ENCODE measurements at places on chromosomes 6 and 20. TPM values are rescaled to one million over a fixed set of nuclear protein-coding genes. Genes with fewer than 3 reads are reported as not detected.

Gene LPA
- polyA plus RNA-seq = not detected

DNA sequence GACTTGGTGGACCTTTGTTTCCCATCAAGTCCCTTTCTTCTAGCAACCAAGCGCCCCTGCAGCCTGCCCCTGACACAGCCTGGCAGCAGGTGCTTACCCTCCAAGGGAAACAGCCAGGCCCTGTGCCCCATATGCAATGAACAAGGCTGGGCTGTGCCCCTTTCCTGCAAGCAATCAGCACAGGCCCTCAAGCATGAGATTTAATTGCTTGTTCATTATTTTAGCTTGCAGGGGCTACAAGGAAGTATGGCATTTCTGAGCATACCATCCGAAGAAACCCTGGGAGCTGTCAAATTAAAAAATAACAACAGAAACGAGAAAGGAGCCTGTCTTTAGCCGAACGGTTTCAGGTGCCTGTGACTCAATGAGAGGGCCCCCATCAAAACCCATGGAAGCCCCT lies 522.9 kb upstream of the ARID1B start:
- DNase-seq = no peak

GRCh38 chr6:151914484-151914883 lies 107.0 kb downstream of the ESR1 start:
- peak; percentile 8 for DNase-seq

- peak; percentile 91 for DNase-seq
Measured at GRCh38 chr6:44234101-44235025, 11.0 kb downstream of the SLC29A1 start.

DNA sequence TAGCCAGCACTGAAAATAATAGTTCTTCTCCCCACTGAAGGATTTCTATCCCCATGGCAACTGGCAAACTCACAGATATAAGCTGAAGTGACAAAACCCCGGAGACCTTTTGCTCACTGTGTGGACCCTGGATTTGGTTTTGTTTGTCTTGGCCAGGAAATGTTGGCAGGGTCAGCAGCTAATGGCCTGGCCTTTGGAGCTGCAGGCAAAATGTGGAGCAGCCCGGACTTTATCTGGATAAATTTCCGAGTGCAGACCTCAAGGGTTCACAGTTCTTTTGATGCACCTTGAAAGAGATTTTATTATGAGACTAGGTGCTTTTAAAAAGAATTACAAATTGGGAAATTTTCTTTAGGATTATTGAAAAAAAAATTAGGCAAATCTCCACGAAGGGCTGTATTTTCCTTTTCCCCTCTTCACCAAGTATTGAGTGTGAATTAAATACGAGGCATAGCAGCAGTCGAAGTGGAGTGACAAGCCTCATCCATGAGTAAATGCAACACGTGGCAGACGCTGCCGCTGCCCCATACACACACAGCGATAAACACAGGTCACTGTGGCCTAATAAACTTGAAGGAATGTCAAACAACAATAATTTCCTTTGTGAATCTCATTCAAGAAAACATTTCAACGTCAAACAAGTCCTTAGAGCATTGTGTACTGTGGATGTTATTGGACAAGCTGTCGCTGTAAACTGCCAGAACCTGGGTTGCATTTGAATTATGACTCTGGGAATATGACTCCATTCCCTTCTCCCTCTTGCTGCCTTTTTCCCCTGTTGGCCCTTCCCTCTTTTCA lies 35.1 kb upstream of the CCN6 start:
- no peak for DNase-seq

GRCh38 chr6:71197267-71197666 lies 91.3 kb upstream of the OGFRL1 start:
- peak; percentile 17 for DNase-seq

All from GM23338 (cell line).